ENCODE measurements at places on chromosomes 1 and 21. TPM values are rescaled to one million over a fixed set of nuclear protein-coding genes. Genes with fewer than 3 reads are reported as not detected.

DCAF6 gene
- polyA plus RNA-seq = 77.0 TPM

RGS8 gene
- not detected for polyA plus RNA-seq

TOR1AIP2 gene
- polyA plus RNA-seq = 31.3 TPM

SSR2 gene
- 349 TPM for polyA plus RNA-seq

RUNX3 gene
- polyA plus RNA-seq = 0.81 TPM

PTCH2 gene
- 7.4 TPM for polyA plus RNA-seq

OSCP1 gene
- polyA plus RNA-seq = 23.2 TPM

THEM5 gene
- 0.82 TPM for polyA plus RNA-seq

RXFP4 gene
- polyA plus RNA-seq = 0.23 TPM

NHLH1 gene
- 0.10 TPM for polyA plus RNA-seq

LCE2B gene
- not detected for polyA plus RNA-seq

DNA sequence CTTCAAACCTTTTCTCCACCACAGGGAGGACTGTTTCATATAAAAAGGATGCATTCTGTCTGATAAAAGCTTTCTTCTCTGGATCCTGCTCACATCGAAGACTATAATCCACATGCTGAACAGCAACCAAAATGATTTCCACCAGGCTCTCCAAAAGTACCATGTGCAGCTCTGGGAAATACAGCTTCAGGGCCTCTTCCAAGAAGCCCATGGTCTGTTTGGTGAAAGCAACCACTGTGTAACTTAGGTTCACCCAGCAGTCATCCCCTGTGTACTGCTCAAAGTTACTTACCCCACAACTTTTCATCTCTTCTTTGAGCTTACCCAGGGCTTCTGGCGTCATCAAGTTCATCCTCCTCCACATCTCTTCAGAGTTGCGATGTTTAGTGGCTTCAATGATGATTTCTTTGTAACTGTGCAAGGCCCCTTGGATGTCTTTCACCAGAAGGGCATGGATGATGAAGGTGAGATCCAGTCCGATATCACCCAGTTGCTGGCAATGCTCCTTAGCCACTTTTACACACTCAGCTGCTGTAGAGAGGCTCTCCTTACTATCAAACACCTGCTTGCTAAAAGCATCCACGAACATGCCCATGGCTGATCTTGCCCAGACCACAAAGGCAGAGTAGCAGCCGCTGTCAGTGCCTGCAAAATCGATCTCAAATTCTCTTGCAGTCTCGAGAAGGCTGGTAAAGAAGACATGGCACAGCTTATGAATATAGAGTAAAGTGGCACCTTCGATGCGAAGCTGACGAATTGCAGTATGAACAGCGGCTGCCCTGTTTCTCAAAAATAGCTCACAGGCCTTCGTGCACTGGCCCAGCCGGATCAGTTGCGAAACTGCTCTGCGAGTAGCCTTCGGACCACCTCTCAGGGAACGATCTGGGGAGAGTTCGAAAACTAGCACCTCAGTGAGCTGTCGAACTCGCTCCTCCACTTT lies 1.7 kb downstream of the EXOC8 start:
- no peak for DNase-seq

DNA sequence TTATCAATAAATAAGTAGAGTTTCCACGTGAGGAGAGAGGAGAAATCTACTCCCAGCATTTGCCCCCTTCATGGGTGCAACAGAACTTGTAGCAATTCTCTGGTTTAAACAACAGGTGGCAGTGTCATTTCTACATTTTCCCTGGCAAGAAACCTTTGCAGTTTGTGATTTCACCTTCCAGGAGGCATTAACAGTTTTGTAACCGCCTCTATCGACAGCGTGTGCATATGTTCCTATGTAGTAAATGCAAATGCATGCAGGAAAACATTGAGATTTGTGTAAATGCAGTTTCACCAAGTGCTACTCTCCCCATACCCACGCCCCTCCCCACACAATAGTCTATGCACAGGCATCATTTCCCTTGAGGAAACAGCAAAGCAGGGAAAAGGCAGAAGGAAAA lies 494.7 kb downstream of the SMYD3 start:
- DNase-seq = no peak

DNA sequence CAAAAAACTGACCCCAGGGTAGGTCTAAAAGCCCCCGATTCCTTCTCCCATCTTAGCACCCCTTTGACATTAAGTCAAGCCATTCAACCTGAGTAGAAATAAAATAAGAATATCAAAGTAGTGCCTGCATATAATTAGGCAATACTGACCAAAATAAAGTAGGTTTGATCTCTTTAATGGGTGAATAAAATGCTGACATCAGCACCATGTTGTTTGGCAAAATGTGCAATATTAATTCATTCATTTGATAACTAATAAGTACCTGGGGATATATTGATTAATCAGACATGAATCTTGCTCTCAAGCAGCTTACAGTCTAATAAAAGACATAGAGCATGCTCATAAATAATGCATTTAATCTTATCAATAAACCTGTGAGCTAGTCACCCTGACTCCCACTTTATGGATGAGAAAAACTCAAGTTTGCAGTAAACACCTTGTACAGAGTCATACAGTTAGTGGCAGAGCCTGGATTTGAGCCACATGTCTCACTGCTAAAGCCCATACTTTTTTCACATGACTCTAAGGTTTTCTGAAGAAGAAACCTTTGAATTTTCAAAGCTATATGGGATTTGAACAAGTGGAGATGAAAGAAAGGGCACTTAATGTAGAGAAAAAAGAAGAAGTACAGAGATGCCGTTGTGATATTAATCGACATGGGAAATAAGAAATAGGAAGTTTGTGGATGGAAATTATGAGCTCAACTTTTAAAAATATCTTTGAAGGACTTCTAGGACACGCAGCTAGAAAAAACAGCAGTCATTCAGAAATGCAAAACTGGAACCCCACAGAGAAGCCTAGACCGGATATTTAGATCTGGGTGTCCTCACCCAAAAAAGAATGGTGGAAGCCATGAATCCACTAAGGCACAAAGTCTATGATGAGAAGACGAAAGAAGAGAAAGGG lies 183.9 kb downstream of the TOMM20 start:
- DNase-seq = no peak

DNA sequence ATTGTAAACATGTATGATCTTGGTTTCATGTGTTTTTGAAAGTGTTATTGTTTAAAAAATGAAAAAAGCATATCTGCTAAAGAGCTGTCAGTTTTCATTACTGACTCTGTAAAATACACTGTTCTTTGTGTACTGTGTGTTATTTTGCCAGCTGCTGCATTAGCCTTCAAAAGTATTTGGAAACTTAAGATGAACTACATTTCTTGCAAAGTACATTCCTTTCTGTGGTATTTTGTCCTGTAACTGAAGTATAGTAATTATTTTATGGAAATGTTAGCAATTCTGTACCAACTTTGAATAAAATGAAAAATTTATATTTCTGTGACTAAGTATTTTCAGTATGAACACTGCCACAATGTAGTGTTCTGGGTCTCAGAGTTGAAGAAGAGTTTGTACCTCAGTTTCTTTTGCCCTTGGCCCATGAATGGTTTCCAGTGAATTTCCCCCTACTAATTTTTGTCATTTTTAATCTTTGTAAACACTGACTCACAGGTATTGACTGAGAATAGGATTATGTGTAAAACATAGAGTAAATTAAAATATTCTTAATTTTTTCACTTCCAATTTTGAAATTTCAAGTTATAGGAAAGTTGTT lies 32.7 kb downstream of the MRPS6 start:
- DNase-seq = no peak

DNA sequence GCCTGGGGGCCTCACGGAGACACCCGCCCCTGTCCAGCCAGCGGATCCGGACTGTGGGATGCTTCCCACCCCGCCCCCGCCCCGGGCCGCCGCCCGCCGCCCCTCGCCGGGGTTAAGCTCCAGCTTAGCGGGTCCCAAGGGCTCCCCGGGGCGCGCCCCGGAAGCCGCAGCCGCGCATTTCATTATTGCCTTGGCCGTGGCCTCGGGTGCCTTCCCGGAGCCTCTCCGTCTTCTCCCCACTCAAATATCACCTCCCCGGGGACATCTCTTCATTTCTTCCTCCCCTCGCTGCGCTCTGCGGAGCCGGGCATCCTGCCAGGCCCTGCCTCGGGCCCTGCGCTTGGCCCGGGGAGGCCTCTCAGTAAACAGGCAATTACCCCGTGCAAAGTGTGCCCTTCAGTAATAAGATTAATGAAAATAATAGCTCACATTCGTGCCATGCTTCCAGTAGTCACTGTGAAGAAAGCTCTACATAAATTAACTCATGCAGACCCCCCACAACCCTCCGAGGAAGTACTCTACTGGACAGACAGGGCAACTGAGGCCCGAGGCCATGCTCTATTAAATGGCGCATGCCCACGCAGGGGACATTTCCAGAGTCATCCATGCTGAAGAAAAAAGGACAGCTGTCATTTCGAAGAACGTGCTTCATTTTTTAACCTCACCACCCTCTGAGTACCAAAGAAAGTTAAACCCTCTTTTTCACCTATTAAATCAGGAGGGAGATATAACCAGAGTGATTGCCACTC lies 49.9 kb upstream of the LAPTM5 start:
- DNase-seq = no peak

DNA sequence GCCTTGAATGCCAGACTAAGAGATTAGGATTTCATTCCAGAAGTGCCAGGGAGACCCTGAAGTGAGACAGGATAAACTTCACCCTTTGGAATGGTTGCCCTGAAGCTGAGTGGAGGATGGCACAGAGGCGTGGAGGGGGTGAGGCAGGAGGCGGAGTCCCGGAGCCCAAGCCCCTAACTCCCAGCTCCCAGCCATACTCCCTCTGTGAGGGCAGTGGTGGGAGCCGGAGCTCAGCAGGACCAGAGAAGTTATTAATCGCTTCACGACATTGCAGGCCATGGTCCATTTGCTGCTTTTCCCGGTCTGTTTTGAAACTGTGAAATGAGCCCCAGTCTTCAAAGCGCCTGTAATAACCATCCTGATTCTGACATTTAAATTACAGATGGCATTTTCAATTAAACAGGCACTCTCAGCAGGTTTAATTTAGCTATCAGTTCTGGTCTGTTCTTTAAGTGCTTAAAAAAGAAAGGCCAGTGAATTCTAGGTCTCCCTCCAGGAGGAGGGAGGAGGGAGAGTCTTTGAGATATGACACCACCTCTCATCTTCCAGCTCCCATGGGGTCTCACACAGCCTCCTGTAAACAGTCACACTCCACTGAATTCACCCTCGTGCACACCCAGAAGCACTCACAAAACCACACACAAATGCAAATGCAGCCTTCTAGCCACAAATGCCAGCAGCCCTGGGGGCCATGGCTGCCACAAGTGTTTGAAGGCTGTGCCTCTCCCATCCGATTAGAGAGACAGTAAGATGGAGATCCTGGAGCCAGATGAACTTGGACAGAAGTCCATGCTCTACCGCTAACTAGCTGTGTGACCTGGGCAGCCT lies 19.6 kb downstream of the FBXO2 start:
- DNase-seq = no peak

- no peak for DNase-seq
These were observed 154.0 kb downstream of the CLEC20A start for GRCh38 chr1:178342745-178343144.

GRCh38 chr1:79959635-79960034 lies 953.1 kb upstream of the ADGRL4 start:
- DNase-seq = no peak

- no peak for DNase-seq
These were observed 20.4 kb upstream of the FHAD1 start for GRCh38 chr1:15226388-15227255.

DNA sequence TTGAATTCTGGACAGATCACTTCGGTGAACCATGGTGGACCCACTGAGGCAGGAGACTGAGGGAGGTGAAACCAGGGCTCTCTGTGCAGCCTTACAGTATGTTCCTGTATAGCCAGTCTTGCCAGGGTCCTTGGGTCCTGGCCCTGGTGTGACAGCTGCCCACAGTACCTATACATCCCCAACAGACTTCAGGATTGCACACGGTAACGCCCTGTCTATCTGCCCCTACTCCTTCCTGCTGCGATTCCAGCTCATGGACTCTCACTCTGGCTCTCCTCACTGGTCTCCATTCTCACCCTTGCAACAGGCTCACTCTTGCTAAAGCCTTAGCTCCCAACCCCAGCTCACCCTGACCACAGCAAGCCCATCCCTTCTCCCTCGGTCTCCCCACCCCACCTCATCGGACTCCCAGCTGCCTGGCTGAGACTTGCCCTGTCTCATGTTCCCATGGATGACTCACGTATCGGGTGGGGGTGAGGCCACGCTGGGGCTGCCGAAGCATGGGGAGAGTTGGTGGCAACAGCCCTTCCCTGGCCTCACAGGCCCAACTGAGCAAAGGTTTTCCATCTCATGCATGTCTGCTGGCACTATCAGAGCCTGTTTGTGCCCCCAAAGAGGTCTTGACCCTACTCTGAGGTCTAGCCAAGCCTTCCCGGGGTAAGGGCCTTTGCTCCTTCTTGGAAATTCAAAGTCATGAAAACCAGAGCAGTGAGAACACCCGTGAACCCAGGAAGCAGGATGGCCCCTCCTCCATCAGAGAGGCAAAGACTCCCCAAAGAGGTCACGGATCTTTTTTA lies 7.1 kb downstream of the PHLDA3 start:
- no peak for DNase-seq

DNA sequence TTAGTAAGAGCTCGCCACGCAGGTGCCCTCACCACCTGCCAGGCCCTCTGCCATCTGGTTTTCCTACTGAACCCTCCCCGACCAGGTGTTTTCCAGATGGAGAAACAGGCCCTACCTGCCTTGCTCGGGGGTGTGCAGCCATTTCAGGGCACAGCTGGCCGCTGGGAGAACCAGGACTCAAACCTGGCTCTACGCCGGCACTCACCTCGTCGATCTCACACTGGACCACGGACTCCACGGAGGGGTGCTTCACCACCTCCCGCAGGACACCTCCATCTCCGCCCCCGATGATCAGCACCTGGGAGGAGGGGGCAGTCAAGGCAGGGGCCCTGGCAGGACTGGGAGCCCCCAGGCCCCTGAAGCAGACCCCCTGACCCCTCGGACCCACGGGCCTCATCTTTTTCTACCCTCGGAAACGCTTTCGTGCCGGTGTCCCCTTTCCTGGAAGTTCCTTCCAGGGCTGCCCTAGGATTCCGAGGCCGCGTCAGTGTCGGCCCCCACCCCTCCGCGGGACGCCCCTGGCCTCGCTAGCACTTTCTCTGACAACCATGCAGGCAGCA lies 1.1 kb downstream of the SRM start:
- DNase-seq = no peak

GRCh38 chr1:28074892-28075511 lies 13.4 kb downstream of the EYA3 start:
- DNase-seq = no peak

- DNase-seq = no peak
These were observed 34.6 kb downstream of the EIF2D start for GRCh38 chr1:206577626-206578025.

- DNase-seq = no peak
These were observed 70.6 kb upstream of the GCLM start for GRCh38 chr1:93979718-93980319.

Data from left renal cortex interstitium (tissue), 4 donors.